Smooth muscle cell of trachea (primary cell): ENCODE measurements at places on chromosomes 5 and 9. TPM values are rescaled to one million over a fixed set of nuclear protein-coding genes. Genes with fewer than 3 reads are reported as not detected.

FOXD4L6 gene
- total RNA-seq: not detected in 2 replicates

CCDC112 gene
- 5.8 and 12.1 TPM in 2 replicates for total RNA-seq

SLC1A3 gene
- 8.3 and 11.6 TPM in 2 replicates for total RNA-seq

WNT8A gene
- total RNA-seq: not detected in 2 replicates

ZMAT2 gene
- 51.1 and 72.0 TPM in 2 replicates for total RNA-seq

CD14 gene
- 0.44 and 0.50 TPM in 2 replicates for total RNA-seq
